ENCODE measurements at places on chromosomes 11 and 22.

DNA sequence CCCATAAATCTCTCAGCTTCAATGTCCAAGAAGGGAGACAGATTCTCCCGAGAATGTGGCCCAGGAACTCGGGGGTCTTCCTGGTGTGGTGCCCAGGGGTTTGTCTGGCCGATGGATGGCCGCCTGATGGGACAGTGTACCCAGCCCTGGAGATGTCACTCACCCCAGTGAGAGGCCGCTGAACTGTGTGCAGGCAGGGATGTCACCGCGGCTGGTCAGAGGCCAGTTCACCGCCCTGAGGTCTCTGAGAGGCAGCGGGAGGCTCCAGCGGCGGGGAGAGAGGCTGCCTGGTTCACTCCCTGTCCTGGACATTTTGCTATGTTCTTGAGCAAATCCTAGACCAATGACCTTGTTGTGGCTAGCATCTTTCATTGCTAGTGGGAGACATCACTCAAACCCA, 1349.5 kb downstream of the BRD1 start:
- DNase-seq = no peak

DNA sequence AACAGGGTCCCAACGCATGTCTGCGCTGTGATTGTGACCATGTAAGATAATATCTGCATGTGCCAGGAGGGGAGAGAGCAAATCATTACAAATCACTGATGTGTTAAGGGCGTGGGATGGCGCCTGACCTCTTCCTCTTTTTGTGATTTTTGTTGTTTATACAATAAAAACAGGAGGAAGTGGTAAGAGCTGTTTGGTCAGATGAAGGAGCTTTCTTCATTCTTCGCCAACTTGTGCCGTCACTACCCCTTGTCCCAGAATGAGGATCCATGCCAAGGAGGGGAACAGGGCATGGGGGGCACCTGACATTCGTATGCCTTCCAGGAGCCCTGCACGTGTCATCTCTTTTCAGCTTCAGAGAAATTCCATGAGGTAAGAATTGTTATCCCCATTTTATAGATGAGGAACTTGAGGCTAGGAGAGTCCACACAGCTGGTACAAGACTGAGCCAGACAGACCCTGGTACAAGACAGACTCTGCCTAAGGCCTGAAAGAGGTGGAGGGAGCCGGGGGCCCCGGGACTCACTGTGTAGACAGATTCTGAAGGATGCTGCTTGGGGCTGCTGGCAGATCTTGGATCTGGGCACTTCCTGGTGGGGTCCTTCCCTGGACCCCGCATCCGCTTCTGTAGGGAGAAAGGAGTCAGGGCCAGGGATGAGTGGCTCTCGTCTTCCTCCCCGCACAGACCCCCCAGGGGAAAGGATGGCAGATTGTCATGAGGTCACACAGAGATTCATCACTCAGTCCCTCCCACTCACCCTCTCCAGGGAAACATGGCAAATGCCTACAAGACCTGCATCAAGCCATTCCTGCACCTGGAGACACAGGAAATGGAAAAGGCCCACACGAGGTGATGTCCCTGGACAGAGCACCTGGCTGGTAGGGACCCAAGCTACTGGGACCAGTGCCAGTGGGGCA, 34.6 kb downstream of the NFAM1 start:
- no peak for DNase-seq

DNA sequence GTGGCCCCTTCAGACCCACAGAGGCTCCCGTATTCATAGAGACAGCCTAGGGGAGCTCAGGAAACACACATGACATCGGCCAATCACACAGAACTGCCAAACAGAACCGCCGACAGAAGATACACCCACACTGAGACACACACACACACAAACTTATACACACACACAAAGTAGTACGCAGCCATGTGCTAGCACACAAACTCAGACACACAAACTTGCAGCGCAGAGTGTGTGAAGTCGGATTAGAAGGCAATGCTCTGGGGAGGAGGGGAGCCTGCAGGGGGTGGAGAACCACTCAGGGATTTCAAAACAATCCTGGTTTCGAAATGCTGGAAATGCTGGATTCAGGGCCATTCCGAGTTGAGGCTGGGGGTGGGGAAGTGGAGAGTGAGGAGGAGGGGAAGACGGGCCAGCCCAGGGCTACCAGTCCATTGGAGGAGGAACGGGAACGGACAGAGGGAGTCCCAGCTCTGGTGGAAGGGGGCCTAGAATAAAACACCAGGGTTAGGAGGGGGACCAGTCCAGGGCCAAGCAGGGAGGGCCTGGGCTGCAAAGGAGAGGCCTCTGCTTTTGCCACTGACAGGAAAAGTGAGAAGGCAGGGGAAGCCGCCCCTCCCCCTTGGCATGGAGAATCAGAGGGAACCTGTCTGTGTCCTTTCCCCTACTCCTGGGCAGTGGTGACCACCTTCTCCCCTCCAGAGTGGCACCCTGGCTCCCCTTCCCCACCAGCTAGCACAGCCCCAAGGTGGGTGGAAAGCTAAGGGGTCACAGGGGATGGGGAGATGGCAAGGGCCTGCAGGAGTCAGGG, 4.4 kb downstream of the BCL9L start:
- no peak for DNase-seq

DNA sequence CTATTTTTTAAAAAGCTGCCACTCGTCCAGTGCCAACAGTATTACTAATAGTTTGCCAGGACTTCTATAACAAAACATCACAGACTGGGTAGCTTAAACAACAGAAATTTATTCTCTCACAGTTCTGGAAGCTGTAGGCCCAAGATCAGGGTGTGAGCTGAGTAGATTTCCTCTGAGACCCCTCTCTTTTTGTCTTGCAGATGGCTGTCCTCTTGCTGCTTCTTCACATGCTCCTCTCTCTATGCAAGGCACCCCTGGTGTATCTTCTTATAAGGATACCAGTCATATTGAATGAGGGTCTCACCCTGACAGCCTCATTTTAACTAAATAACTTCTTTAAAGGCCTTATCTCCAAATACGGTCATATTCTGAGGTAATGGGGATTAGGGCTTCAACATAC, 390.9 kb downstream of the DLG2 start:
- no peak for DNase-seq

GRCh38 chr11:73267122-73267846, 4.9 kb upstream of the P2RY6 start:
- DNase-seq = no peak

GRCh38 chr11:118343981-118344515, at the start of gene CD3G:
CD3G (plus strand) TSS chr11:118344344; CDS start chr11:118344424, 80 bp downstream.
- DNase-seq = no peak

DNA sequence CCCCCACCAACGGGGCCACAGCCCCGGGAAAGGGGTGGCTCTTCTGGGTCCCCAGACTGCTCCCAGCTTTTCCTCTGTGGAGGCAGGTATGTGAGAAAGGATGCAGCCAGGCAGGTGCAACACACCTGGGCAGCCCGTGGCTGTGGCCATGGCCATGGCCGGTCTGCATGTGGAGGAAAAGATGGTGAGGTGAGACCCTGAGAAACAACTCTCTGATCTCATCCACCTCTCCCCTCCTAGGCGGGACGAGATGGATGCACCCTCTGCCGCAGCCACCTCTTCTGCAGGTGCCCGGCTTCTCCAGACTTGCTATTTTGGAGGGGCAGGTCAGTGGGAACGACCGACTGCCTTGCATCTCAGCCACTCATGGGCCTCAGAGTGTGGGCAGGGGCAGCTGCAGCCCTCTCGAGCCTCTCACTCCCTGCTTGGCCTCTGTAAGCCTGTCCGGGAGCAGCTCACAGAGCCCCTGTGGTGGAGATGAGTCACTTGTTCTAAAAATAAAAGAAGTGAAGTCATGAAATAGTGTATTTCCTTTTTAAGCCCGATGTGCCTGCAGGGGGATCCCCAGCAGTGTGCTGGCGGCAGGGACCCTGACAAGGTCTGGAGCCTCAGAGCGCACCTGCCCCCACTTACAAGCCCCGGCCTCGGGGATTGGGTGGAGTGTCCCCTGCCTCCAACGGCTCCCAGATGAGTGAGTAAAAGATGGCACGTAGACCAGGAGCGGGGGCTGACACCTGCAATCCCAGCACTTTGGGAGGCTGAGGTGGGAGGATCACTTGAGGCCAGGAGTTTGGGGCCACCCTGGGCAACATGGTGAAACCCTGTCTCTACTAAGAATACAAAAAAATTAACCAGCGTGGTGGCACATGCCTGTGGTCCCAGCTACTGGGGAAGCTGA, 10.7 kb downstream of the SMIM38 start:
- DNase-seq = peak; percentile 46

- DNase-seq = no peak
These were observed 2.5 kb downstream of the OSBPL5 start for GRCh38 chr11:3162410-3163240.
